Stimulated activated CD4-positive, alpha-beta T cell treated with anti-CD3 and anti-CD28 coated beads, Interleukin-12 subunit alpha, Interleukin-12 subunit beta, amount 100 ng/mL, for 4 hours (primary cell): ENCODE measurements at places on chromosomes 1 and 21.

DNA sequence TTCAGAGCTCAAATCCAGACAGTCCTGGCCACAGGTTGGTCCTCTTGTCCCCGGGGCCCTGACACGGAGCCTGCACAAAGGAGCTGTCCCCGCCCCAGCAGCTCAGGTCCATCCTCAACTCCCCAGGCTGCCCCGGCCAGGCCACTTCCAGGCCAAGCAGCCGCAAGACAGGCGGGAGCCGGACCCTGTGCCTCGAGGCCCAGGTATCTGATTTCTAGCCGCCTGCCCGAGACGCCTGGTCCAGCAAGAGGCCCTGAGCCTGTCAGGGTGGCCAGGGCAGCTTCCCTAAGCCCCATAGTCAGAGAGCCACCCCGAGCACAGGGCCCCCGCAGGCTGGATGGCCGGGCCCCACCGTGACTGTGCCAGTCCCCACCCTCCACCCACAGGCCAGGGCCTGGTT, 165.3 kb downstream of the PRDM16 start:
- DNase-seq: no peak

DNA sequence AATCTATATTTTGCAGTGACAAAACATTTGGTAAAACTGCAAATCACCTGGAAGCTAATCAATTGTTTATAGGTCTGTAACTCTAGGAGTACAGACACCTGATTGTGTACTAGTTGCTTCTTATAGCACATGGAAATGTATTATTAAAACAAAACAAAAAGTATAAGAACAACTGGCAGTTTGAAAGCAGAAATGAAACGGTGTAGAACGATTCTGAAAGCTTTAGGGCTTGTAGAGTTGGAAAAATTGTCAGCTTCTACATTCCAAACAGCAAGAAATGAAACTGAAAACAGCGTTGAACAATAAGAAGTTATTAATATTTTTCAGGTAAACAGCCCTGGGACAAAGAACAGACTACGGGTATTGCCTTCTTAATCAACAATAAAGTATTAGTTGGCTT, 273.3 kb downstream of the OLFM3 start:
- DNase-seq: no peak

GRCh38 chr1:207612762-207613161, 32.2 kb upstream of the CR1L start:
- no peak for DNase-seq

DNA sequence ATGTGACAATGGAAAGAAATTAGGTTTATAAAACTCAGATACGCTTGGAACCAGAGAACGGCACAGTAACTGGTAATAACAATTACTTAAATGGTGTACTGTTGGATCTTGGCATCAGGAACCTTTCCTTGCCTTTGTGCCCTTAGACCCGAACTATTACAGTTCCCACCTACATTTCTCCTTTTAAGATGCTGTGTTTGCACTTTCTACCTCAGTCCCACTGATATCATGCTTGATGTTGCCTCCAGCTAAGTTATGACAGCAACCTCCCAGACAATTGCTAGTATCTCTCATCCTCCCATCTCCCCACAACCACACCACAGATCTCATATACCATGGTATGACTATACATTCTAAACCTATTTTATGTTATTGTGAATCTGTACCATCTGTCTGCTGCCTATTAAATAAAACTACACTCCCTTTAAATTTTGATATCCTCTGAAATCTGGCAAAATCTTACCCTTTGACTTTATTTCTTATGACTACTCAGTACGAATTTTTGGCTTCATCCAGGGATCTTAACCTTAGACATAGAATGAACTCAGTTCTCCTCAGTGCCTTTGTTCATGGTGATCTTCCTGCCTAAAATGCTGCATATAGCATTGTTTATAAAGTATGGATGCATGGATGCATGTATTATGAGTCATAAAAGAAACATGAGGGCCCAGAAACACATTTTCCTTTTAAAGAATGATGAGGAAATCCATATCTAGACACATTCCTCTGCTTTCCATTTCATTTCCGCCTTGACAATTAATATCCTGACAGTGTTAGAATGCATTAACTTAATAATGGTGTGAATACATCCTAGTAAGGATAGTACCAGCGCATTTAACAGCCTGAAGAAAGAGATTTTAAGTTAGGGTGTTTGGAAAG, 64.1 kb downstream of the LRRC8D start:
- DNase-seq: no peak

DNA sequence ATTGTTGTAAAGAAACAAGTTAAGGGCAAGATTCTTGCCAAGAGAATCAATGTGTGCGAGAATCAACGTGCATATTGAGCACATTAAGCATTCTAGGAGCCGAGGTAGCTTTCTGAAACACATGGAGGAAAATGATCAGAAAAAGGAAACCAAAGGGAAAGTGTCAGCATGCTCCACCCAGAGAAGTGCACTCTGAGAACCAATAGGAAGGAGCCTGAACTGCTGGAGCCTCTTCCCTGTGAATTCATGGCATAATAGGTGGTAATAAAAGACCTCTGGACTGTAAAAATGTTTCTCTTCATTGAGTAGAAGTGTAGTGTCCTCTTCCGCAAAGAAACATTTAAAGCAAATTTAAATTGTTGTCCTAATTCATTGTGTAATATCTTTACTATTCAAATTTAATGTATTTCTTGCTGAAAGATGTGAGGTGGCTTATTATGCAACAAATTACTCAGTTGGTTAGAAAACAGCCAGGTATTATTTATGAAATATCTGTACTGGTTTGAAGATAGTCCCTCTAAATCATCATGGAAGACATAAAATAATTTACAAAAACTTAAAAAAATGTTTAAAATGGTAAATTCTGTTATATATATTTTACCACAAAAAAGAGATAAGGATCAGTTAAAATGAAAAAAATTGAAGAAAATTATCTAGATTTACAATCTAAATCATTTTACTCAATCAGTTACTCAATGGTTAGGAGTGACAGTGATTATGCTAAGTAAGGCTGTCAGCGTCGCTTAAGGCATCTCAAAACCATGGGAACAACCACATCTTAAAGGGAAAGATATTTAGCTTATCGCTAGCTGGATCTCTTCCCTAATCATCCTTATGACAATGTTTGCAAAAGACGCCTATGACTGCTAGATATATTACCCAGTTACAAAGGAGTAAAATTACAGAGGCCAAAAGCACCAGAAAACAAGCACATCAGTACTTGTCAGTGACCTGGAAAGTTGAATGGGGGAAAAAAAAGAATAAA, 31.3 kb downstream of the NVL start:
- DNase-seq: no peak

GRCh38 chr21:42563686-42564085, 50.0 kb downstream of the SLC37A1 start:
- no peak for DNase-seq

GRCh38 chr1:228902781-228903433, 167.6 kb downstream of the RHOU start:
- no peak for DNase-seq

DNA sequence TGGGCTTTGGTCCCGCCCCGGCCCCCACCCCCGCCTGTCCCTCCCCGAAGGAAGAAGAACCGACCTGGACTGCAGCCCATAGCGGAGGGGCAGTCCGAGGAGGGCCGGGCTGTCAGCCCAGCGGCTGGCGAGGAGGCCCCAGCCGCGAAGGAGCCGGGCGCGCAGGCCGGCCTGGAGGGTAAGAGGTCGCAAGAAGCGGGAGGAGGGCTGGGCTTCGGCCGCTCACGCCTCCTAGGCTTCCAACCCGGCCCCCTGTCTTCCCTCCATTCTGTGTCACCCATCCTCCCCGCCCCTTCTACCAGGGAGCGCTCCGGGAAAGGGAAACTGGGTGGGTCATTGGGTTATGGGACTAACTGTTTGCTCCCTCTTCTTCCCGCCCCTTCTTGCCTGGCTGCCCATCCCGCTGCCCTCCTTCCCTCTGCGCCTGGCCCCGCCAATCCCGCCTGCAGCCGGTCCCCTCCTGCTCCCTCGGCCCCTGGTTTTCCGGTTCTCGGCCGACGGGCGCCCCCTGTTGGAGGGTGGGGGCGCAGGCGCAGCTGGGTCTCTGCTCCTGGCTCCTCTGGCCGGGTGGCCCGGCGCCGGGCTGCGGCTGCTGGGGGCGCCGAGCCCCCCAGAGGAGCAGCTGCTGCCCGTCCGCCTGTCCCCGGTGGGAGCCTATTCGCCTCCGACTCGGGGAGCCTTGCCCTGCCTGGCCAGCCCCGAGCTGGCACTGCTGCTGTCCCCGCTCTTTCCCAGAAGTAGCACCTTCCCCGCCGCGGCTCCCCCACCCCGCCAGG, 2.4 kb downstream of the RUSC1 start:
- DNase-seq: peak; percentile 88

DNA sequence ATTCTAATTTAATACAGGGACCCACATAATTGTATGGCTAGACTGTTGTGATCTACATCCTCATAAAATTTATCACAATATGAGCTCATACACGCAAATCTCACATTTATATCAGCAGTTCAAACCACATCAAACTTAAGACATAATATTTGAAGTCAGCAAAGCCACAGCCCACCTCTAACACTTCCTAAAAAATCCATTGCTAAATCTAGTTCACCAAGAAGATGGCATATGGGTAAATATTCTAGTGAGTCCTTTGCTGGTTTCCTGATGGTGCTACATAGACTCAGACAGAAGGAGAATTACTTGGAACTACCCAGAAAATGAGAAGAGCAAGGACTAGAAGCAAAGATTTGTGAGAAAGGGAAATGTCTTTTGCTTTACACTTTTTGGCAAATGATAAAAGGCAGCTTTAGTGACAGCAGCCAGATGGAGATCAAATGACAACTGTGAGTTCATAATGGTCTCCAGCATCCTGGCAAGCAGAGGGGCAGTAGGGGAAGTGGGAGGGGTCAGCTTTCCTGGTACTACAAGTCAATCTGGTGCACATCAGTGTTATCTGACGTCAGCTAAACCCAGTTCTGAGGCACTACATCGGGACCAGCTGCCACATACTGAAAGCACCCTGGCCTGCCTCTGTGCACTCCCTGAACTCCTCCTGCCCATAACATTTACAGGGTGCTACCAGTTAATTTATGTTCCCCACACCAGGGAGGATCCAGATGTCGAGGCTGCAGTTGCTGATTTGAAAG, 10.6 kb upstream of the GADD45A start:
- DNase-seq: no peak

DNA sequence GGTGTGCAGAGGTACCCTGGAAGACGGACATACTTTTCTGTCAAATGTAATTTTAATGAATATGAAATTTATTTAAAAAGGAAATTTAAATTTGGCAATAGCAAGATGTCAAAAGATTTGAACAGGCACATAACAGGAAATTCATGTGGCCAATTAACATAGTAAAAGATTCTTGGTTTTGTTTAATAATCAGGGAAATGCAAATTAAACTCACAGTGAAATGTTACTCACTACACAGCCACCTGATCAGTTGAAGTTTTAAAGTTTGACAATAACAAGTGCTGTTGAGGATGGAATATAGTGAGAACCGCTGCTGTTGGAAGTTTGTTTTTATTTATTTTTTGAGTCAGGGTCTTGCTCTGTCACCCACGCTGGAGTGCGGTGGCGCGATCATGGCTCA, 63.9 kb downstream of the TEX35 start:
- no peak for DNase-seq

DNA sequence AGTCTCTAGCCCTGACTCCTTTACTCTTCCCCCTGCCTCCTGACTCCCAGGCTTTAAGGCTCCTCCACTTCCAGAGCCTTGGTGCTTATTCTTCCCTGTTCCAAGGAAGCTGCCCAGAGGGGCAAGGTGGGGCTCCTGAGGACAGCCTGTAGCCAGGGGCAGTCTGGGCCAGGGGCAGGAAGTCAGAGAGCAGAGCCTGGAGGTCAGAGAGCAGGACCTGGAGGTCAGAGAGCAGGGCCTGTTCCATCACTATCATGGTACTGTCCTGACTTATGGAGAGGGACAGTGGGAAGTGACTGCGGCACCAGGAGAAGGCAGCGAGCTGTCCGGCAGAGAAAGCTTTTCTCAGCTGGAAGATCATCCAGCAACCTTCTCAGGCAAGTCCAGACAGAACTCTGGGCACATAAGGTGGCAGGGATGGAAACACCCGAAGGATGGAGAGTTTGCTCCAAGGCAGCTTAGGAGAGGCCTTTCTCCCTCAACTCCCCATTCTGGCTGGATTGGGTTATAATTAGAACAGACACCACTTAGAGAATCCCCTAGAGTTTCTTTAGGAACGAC, 25.0 kb downstream of the PLXNA2 start:
- DNase-seq: no peak

DNA sequence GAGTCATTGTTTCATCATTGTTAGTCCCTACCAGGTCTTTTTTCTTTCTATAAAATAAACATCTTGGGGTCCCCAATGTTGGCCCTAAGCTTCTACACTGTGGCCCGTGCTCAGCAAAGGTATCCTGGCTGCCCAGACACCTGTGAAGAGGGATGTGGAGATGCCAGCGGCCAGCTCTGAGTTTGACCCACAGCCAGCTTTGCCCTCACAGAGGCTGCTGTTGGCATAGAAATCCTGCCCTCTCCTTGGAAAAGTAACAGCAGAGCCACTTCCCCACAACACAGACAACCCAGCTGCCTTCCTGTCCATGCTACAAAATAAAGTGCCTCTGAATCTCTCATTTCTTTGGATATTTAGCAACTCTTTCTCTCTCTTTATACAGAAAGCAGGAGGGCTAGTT, 6.0 kb downstream of the TRIM62 start:
- DNase-seq: no peak

DNA sequence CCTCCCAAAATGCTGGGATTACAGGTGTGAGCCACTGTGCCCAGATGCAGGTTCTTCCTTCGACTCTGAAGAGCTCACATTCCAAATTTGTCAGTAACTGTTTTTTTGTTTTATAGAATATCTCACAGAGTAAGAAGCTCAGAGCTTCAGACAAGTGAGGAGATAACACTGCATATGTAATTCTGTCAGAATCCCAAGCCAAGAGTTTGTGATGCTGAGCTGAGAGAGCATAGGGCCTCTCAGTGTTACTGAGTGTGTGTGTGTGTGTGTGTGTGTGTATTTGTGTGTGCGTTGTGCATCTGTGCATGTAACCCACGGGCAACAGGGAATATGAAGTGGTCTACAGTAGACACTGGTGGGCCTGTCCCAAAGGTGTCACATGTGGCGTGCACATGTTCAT, 15.2 kb upstream of the TNR start:
- no peak for DNase-seq

- no peak for DNase-seq
These were observed 194.4 kb downstream of the DPYD start for GRCh38 chr1:97726386-97726785.

- no peak for DNase-seq
These were observed 25.1 kb downstream of the WARS2 start for GRCh38 chr1:119115311-119115710.

GRCh38 chr1:95534985-95535384, 301.0 kb downstream of the RWDD3 start:
- DNase-seq: no peak

- no peak for DNase-seq
These were observed 21.9 kb downstream of the LAMC1 start for GRCh38 chr1:183044893-183045649.

DNA sequence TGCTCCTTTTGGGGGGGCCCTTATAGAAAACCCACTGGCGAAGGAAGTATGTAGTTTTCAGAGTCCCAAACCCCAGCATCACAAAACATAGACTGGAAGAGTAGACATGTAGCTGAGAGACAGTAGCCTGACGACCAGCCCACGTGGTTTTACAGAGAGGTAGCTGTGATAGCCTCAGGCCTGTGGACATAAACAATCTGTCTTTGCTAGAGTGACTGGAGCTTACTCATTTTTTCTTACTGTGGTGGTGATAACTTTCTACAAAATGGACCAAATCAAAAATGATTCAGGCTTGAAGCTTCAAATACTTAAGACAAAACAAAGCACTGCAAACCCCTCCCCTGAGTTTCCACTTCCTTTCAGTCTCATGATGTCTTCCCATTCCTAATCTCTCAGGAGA, 497.0 kb downstream of the RWDD3 start:
- DNase-seq: no peak
